IMR-90 (cell line): ENCODE measurements at places on chromosomes 16 and 17. TPM values are rescaled to one million over a fixed set of nuclear protein-coding genes. Genes with fewer than 3 reads are reported as not detected.

- DNase-seq: no peak
- H3K36me3 ChIP-seq: no peaks in the 10 kb centered on the region
- no peak overlapping the region for H3K27ac ChIP-seq
These were observed 60.7 kb upstream of the TNRC6C start for GRCh38 chr17:77897741-77898301.

DNA sequence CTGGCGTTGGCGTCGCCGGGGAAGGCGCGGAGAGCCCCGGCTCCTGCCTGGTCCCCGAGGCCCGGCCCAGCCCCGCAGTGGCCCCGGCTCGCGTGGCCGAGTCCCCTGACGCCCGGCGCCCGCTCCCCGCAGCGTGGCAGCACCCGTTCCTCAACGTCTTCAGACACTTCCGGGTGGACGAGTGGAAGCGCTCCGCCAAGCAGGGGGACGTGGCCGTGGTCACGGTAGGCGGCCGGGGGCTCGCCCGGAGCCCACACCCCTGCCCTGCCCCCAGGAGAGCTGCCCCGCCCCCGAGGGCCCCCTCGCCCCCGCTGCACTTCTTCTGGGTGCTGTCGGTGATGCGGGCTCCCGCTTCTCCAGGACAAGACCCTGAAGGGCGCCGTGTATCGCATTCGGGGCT, 466 bp downstream of the WDR90 start:
- peak overlapping the region; percentile 46; the same call in 1 of the 2 replicates for H3K27ac ChIP-seq
- peaks cover 14% of the 10 kb centered on the region for H3K4me1 ChIP-seq
- no peaks in the 10 kb centered on the region for H3K27me3 ChIP-seq
- H3K36me3 ChIP-seq: peaks cover 3% of the 10 kb centered on the region; the same call in 1 of the 2 replicates

- peak overlapping the region; percentile 97 for H3K27ac ChIP-seq
- H3K4me3 ChIP-seq: no peak overlapping the region
- peaks cover 33% of the 10 kb centered on the region for H3K4me1 ChIP-seq
- H3K36me3 ChIP-seq: no peaks in the 10 kb centered on the region
These were observed 90.0 kb upstream of the TBX2 start for GRCh38 chr17:61309362-61310256.

DNA sequence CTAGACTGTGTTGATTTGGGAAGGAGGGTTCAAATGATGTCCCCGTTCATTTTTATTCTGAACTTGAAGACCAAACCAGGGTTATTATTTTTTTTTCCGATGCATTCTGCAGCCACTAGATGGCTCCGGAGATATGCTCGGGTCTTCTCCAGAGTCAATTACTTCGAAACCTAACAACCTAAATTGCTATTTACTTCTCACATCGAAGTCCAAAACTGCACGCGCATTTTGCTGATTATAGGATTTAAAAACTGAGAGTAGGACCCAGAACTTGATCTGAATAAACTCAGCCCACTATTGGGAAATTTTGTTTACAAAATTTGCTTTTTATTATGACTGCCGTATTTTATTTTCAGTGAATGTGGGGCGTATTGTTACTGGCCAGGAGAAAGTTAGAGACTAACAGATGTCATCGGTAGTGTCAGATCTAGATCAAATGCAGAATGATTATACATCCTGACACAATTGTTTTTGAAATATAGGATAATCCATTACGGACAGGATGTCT, 263.8 kb downstream of the HS3ST3A1 start:
- H3K27me3 ChIP-seq: no peaks in the 10 kb centered on the region
- peak; percentile 78 for DNase-seq
- H3K4me1 ChIP-seq: peaks cover 5% of the 10 kb centered on the region

GRCh38 chr16:64925166-64925565, 196.7 kb downstream of the CDH11 start:
- no peaks in the 10 kb centered on the region for H3K36me3 ChIP-seq
- no peaks in the 10 kb centered on the region for H3K4me1 ChIP-seq

PRSS36 gene
- under 0.01 and 0.18 TPM in 2 replicates for total RNA-seq

DPEP2 gene
- not detected in 2 replicates for total RNA-seq

HS3ST3A1 gene
- 7.5 and 9.0 TPM in 2 replicates for total RNA-seq
